Psoas muscle (tissue), 8 donors: ENCODE measurements at places on chromosomes 16 and 17. TPM values are rescaled to one million over a fixed set of nuclear protein-coding genes. Genes with fewer than 3 reads are reported as not detected.

- DNase-seq: no peak
These were observed 447.3 kb downstream of the HS3ST3B1 start for GRCh38 chr17:14748036-14748710.

The UBE2G1 gene
- polyA plus RNA-seq: 73.0 TPM

DNA sequence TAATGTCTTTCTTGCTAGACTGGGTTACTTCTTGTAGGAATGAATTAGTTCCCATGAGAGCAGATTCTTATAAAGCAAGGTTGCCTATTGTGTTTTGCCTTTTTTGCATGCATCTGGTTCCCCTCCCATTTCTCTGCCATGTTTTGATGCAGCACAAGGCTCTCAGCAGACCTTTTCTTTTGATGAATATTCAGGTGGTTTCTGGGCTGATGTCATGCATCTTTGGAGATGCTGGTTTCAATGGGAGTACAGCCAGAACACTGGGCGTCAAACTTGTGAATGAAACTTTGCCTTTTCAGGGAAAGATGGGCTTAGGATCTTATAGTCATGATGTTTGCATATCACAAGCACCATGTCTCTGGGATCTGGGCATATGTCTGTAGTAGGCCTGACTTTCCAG is 111.7 kb upstream of the CCL2 start:
- DNase-seq: no peak

DNA sequence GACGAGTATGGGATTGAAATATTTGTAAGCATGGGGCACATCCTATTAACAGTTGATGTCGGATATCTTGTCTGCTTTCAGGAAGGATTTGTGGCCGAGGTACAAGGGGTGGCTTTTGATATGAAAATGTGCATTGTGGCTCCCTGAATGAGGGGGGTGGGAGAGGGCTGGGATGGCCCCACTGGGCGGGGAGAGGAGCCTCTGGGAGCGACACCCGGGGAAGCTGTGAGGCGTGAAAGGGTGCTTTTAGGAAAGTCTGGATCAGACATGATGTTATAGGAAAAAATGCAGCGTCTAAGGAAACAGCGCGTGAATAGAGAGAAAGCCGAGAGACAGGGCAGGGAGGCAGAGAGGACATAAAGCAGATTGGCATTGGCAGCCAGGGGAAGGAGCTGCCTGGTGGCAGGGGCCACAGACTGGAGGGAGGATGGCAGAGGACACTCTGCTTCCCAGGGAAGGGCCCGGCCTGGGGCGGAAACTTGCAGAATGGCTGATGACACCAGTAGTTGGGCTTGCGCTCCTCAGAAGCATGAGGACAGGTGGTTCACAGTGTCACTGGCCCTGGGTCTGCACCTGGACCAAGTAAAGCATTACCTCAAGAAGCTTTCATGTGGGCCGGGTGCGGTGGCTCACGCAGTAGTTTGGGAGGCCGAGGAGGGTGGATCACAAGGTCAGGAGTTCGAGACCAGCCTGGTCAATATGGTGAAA is 95.7 kb downstream of the NTN1 start:
- DNase-seq: no peak

GRCh38 chr17:75832164-75832651 is 12.0 kb downstream of the UNC13D start:
- DNase-seq: no peak

The BRIP1 gene
- polyA plus RNA-seq: 0.03 TPM
